Renal cortical epithelial cell (primary cell): ENCODE measurements at places on chromosomes 3 and 15. TPM values are rescaled to one million over a fixed set of nuclear protein-coding genes. Genes with fewer than 3 reads are reported as not detected.

DNA sequence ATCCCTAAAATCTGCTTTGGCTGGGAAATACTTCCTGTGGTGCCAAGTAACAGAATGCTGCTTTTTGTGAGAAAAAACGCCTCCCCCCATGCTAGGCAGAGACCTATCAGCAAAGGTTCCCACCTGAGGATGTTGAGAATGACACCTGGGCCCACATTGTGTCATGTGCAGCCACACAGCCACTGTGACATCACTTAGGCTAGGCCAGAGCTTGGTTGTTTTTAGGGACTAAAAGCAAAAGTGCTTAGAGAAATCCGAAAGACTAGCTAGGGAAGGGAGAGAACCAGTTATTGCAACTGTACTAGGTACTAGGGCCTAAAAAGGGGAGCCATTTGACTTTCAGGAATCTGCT, 6.2 kb downstream of the ZDHHC3 start:
- no peak for DNase-seq

- DNase-seq: peak; percentile 86
Measured at GRCh38 chr3:31064021-31064420, 169.6 kb upstream of the GADL1 start.

DNA sequence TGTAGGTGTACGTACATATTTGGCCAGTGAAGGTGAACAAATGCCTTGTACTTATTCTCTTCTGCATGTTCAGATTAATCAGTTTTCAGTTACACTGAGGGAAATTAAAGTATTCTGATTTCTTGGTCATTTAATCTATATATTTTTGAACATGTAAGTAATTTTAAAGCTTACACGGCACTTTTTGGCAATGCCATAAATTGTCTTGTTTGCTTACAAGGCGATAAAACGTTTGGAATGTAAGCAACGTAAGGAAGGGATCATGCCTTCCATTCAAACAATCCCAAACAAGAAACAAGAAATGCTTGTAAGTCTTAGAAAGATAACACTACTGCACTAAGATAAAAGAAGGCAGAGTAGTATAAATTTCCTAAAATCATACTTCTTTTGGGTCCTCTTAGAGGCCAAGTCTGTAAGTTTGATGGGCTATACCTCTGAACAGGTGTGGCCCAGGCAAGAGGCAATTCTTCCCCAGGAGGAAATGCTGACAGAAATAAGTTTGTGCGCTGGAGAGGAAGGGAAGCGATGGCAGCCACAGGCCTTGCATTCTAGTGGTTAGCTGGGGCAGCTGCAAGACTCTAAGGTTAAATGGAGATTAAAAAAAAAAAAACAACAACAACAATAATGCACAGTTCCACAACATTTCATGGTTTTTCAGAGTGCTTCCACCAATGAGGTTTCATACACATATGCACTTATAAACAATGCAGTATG, 73.8 kb downstream of the GOLIM4 start:
- DNase-seq: no peak

CPN2 gene
- 0.05 TPM in 1 of 2 replicates, not detected in the other for total RNA-seq

- DNase-seq: no peak
Measured at GRCh38 chr3:14366248-14366647, 36.2 kb upstream of the SLC6A6 start.

PTX3 gene
- 2.5 and 12.5 TPM in 2 replicates for total RNA-seq

CASR gene
- 3.2 TPM in 1 of 2 replicates, not detected in the other for total RNA-seq

GOLGA8K gene
- 0.40 TPM in 1 of 2 replicates, not detected in the other for total RNA-seq

- DNase-seq: peak; percentile 60
Measured at GRCh38 chr3:99246010-99246654, 344.6 kb upstream of the DCBLD2 start.

CLRN1 gene
- not detected in 2 replicates for total RNA-seq

GOLGA8Q gene
- total RNA-seq: 1.4 TPM in 1 of 2 replicates, not detected in the other

LMAN1L gene
- total RNA-seq: not detected in 2 replicates

- DNase-seq: no peak
Measured at GRCh38 chr3:98650971-98651779, 57.8 kb upstream of the CPOX start.

DNA sequence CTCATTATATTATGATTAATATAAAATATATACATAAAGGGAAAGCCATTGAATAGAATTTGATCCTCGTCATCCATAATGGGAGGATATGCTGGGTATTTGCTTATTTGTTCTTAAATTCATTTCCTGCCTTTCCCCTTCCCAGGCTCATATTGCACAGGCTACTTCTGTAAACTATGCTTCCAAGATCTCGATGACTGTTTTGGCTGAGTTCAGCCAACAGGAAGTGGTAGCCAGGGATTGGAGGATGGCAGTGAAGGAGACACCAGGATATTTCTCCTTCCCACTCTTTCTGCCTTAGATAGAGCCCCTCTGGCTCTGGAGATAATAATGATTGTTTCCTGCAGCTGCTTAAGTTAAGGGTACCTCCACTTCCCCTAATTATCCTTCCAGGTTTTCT, 44.3 kb upstream of the DYNC1LI1 start:
- no peak for DNase-seq

DNA sequence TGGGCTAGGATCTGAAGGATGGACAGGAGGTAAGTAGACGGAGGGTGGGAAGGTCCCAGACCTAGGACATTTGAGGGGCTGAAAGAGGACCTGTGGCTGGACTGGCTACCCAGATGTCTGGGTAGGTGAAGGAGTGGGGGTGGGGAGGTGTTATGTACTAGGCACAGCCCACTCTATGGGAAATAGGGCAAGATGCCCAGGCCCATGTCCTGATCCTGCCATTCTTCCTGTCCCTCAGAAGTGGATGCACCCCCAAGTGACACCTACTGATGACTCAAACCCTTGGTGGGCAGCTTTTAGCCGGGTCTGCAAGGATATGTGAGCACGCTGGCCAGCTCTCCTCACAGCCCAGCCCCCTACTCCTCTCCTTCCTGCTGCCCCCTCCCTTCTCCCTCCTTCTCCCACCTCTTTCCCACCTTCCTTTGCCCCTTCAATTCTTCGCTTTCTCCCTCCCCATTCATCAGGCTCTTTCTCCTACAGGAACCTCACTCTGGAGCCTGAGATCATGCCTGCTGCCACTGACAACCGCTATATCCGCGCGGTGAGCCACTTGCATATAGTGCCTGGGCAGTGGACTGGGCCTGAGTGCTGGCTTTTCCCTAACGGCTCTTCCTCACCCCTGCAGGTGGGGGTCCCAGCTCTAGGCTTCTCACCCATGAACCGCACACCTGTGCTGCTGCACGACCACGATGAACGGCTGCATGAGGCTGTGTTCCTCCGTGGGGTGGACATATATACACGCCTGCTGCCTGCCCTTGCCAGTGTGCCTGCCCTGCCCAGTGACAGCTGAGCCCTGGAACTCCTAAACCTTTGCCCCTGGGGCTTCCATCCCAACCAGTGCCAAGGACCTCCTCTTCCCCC, 5.2 kb downstream of the ACY1 start:
- DNase-seq: no peak

GRCh38 chr15:87763837-87764236, 492.7 kb downstream of the NTRK3 start:
- no peak for DNase-seq

DNA sequence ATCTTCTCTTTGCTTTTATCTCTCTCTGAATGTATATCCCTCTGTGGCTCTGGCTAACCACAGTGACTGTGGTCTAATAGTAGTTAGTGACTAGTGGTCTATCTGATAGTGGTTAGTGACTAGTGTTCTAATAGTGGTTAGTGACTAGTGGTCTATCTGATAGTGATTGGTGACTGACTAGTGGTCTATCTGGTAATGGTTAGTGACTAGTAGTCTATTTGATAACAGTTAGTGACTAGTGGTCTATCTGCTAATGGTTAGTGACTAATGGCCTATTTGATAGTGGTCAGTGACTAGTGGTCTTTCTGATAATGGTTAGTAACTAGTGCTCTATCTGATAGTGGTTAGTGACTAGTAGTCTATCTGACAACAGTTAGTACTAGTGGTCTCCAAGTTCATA, 110.5 kb downstream of the MDFIC2 start:
- DNase-seq: no peak

- DNase-seq: no peak
Measured at GRCh38 chr3:89617706-89618105, 510.3 kb downstream of the EPHA3 start.

DNA sequence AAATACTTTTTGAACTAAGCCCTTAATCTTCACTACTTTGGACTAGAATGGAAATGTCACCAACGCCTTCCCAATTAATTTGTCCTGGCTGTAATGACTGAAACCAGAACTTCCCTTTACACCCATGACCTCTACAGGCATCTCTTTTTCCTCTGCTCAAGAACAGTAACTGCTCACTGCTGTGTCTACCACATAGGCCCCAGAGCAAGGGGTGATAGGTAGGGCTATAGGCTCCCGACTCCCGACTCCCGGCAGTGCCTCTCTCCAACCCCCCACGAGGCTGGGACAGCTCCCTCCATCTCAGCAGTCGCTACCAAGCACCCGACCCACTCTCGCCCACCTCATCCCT, 384 bp upstream of the LEKR1 start:
- DNase-seq: no peak

- DNase-seq: peak; percentile 60
Measured at GRCh38 chr3:108406661-108407206, 103.7 kb downstream of the MYH15 start.

DNA sequence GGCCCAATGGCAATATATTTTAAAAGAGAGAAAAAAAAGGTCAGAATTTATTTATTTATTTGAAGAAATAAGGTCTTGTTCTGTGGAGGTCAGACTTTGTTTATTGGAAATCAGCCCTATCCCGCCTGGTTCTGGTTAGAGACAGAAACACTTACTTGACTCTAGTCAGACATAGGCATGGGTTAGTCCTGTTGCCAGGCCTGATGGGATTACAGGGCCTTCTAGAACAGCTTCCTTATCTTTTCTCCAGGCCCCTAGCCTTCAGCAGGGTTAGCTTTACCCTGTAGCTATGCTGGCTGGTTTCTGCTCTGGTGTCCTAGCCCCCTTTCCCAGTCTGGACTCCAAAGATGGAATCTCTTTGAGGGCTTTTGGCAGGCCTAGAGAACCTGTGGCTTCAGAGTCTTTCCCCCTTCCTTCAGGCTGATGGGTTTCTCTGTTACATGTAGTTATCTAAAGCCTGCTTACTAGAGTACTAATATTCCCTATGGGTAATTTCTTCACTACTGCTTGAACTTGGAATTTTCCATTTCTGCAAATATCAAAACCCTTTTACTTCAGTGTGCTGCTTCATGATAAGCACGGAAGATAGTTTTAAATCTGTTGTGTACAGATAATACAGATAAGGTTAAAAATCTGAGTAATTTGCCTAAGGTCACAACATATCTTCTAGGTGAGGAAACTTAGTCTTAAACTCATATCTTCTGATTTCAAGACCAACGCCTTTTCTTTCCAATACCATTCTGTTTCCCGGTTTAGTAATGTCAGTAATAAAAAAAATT, 10.6 kb downstream of the IREB2 start:
- DNase-seq: no peak
